ENCODE measurements at places on chromosomes 16 and 17. TPM values are rescaled to one million over a fixed set of nuclear protein-coding genes. Genes with fewer than 3 reads are reported as not detected.

- no peak for DNase-seq
- H3K4me1 ChIP-seq = peaks cover 7% of the 10 kb centered on the region
- H3K36me3 ChIP-seq = no peaks in the 10 kb centered on the region
- H3K27ac ChIP-seq = peak overlapping the region; percentile 92
- no peak overlapping the region for H3K4me3 ChIP-seq
Measured at GRCh38 chr16:50610331-50611262, 62.4 kb downstream of the NKD1 start.

GRCh38 chr16:55728797-55729196 is 73.0 kb downstream of the SLC6A2 start:
- DNase-seq = no peak
- H3K4me1 ChIP-seq = no peaks in the 10 kb centered on the region
- H3K27ac ChIP-seq = no peak overlapping the region
- no peaks in the 10 kb centered on the region for H3K27me3 ChIP-seq

DNA sequence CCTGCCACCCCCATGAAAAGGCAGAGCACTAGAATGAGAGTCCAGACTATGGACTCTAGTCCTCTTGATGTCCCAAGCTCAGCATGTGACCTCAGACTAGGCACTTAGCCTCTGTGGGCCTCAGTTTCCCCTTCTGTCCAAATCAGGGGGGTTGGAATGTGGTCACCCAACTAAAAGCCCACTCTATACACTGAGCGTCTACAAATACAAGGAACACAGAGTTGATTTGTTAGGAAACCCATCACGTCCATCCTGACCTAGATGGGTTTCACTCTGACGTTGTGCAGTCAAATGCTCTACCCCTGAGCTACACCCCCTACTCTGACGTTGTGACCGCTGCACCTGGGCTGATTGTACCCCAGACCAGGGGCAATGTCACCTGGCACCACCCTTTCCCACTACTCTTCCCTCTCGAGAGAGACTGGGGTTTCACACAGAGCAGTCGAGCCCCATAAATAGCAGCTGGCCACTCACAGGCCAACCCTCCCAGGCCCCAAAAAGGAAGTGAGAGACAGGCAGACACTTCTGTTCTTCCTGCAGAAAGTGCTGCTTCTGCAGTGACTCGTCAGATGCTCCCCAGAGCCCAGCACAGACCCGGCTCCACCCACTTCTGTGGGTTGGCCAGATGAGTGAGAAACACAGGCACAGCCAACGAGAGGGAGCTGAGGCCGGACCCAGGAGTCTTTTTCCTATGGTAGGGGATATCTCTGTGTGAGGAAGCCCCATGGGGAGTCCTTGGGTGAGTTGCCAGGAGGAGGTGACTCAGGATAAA is 16.1 kb upstream of the TNFRSF13B start:
- no peaks in the 10 kb centered on the region for H3K36me3 ChIP-seq
- H3K4me3 ChIP-seq = no peak overlapping the region
- peak; percentile 37 for DNase-seq
- no peaks in the 10 kb centered on the region for H3K4me1 ChIP-seq

DNA sequence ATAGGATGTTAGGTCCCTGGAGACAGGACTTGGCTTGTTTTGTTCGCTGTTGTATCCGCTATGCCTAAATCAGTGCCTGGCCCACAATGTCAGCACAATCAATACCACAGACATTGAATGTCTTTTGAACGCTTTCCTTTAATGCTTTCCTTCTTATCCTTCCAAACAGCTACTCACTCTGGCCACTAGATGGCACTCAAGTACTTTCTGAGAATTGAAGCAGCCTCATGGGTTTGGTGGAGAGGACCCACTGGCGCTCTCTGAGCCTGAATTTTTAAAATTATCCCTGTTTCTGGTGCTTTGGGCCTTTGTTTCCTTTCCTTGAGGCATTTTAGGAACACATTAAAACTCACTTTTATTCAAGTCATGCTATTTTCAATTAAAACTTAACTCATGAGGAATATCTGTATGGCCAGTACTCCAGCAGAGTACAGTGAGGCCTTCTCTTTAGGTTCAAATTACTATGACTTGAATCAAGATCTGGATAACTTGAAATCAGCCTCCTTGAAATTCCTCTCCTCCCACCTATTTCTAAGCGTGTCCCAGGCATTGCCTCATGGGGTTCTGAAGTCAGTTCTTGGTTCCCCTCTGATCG is 3.2 kb upstream of the NLRP1 start:
- no peaks in the 10 kb centered on the region for H3K4me1 ChIP-seq
- H3K27me3 ChIP-seq = no peaks in the 10 kb centered on the region
- DNase-seq = peak; percentile 39
- no peak overlapping the region for H3K4me3 ChIP-seq
- H3K36me3 ChIP-seq = no peaks in the 10 kb centered on the region

GRCh38 chr17:19237389-19238166 is 412 bp downstream of the EPN2 start:
- H3K36me3 ChIP-seq = no peaks in the 10 kb centered on the region
- peak overlapping the region; percentile 92 for H3K4me3 ChIP-seq
- H3K4me1 ChIP-seq = peaks cover 6% of the 10 kb centered on the region
- DNase-seq = peak; percentile 61

DNA sequence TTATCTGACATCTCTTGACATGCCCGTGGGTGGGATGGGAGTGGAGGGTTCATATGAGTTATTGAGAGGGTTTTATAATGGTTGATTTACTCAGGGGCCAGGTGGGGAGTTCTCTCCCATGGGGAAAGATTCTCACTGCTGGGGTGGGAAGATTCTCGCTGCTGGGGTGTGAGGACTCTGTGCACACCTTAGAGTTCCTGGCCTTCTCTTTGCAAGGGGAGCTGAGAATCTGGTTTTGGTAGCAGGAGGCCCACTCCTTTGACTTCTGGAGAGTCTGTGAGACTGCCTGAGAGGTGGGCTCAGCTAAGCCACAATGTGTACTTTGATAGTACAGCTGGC is 31.5 kb downstream of the TBX4 start:
- no peaks in the 10 kb centered on the region for H3K4me1 ChIP-seq
- H3K4me3 ChIP-seq = no peak overlapping the region
- H3K27me3 ChIP-seq = no peaks in the 10 kb centered on the region

GRCh38 chr17:29032857-29033197 is 10.1 kb upstream of the PIPOX start:
- H3K36me3 ChIP-seq = no peaks in the 10 kb centered on the region
- H3K4me1 ChIP-seq = no peaks in the 10 kb centered on the region
- DNase-seq = no peak
- H3K27ac ChIP-seq = no peak overlapping the region
- H3K4me3 ChIP-seq = no peak overlapping the region

DNA sequence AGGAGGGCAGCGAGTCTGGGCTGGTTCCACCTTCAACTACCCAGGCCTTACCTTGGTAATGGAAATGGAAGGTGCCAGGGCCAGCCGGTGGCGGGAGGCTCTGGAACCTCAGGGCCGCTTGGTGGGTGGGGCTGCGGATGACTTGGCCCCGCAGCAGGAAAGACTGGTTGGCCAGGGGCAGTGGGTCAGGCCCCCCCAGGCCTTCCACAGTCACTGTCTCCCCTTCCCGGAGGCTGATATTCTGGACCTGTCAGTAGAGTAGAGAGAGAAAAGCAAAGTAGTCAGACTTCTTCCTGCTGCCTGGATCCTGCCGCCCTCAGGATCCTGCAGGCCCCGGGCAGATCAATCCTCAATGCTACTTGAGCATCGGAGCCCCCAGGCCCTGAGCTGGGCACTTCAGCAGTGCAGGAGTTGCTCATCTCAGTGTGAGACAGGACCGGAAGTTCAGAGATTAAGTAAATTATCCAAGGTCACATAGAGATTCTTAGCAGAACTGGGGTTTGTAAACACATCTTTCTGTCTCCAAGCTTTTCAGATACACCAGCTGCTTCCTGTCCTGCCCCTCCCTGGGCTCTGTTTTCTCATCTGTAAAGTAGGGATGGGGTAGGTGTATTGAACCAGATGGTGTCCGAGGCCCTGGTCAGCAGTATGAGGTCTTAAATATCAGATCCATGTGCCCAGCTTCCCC is 18.5 kb upstream of the PHF12 start:
- H3K27ac ChIP-seq = no peak overlapping the region
- no peaks in the 10 kb centered on the region for H3K4me1 ChIP-seq
- H3K36me3 ChIP-seq = no peaks in the 10 kb centered on the region
- DNase-seq = no peak
- no peak overlapping the region for H3K4me3 ChIP-seq

DNA sequence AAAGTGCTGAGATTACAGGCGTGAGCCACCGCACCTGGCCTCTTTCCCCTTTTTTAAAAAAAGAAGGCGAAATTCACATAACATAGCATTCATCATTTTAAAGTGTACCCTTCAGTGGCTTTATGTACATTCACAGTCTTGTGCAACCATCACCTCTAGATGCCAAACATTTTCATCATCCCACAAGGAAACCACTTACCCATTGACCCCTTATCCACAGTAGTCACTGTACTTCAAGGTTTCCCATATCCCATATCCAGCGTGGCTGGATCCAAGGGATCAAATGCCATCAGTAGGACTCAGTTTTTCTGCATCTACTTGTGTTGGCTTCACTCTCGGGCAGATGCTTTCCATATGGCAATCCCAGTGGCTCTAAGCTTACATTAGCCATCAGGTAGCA is 50.3 kb downstream of the BMERB1 start:
- no peak overlapping the region for H3K4me3 ChIP-seq
- H3K27me3 ChIP-seq = no peaks in the 10 kb centered on the region
- no peak overlapping the region for H3K27ac ChIP-seq
- H3K4me1 ChIP-seq = peaks cover under 1% of the 10 kb centered on the region

DNA sequence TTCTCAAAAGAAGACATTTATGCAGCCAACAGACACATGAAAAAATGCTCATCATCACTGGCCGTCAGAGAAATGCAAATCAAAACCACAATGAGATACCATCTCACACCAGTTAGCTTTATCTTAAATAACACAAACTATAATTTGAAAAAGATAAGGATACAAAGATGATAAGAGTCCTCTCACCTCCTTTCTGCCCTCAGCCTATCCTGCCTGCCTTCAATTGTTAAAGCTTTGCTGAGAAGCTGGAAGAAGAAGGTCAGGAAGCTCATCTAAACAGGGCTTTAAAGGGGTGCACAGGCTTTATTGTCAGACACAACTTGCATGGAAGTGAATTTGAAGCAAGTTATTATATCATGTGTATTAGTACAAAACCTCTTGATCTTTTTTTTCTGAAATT is 676.3 kb upstream of the GOT2 start:
- H3K36me3 ChIP-seq = no peaks in the 10 kb centered on the region
- H3K4me3 ChIP-seq = no peak overlapping the region
- no peak overlapping the region for H3K27ac ChIP-seq
- H3K4me1 ChIP-seq = no peaks in the 10 kb centered on the region
- no peak for DNase-seq

- no peak for DNase-seq
- no peak overlapping the region for H3K4me3 ChIP-seq
- peaks cover 11% of the 10 kb centered on the region for H3K4me1 ChIP-seq
Measured at GRCh38 chr16:57732714-57733113, 2.9 kb upstream of the KATNB1 start.

- no peak for DNase-seq
- no peak overlapping the region for H3K27ac ChIP-seq
- H3K36me3 ChIP-seq = no peaks in the 10 kb centered on the region
- H3K27me3 ChIP-seq = no peaks in the 10 kb centered on the region
Measured at GRCh38 chr17:34246446-34246845, 8.6 kb upstream of the CCL2 start.

DNA sequence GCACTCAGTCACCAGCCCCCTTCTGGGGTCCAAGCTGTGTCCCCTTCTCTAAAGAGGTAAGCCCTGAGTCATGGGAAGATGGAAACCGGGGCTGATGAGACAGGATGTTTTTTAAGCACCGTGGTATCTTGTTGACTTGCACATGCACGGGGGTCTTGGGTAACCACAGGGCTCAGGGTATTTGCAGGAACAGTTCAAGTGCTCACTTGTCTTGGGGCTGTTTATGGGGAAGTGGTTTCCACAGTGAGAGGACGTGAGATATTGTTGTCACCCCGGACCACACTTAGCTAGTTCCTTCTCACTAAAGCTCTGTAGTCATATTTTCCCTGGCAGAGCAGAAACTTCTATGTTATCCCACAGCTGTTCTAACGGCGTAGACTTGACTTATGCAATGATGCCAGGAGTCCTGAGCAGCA is 7.7 kb downstream of the CCL3L1 start:
- H3K27me3 ChIP-seq = no peaks in the 10 kb centered on the region
- DNase-seq = no peak
- H3K4me3 ChIP-seq = no peak overlapping the region
- H3K36me3 ChIP-seq = no peaks in the 10 kb centered on the region
- H3K27ac ChIP-seq = no peak overlapping the region
- H3K4me1 ChIP-seq = peaks cover 2% of the 10 kb centered on the region

The TEKT5 gene
- total RNA-seq = not detected

The GLIS2 gene
- 3.8 TPM for total RNA-seq

The SEPTIN12 gene
- total RNA-seq = not detected

The STAT5A gene
- total RNA-seq = 69.2 TPM

The ABCA8 gene
- 30.0 TPM for total RNA-seq

The KIF2B gene
- total RNA-seq = not detected
